ENCODE measurements at places on chromosomes 6 and 20.

DNA sequence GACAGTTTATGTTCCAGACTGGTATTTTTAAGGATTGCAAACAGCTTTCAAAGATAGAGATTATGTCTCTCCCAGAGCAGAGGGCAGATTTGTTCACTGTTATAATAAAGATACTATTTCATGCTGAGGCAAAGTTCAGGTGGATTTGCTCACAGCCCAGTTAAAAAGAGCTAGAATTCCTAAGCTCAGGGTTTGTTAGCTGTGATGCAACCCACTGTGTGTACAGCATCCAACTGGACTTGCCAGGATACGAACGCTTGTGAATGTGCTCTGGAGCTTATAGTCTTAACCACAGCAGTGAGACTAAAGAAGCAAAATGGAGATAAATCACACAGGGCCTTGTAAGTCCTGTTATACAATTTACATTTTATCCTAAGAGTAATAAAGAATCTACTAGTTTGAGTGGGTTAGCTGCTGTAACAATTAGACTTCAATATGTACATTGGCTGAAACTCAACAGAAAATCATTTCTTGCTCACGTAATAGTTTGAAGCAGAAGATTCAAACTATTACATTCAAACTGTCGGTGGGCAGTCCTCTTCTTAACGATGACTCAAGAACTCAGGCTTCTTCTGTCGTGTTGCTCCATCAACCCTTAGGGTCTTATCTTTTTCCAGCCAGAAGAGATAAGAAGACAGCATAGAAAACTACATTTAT, 204.0 kb upstream of the PLN start:
- no peak for DNase-seq

GRCh38 chr6:35050757-35051330, 90.3 kb downstream of the TCP11 start:
- DNase-seq = no peak

GRCh38 chr6:4369616-4370015, 234.2 kb upstream of the ECI2 start:
- DNase-seq = no peak

DNA sequence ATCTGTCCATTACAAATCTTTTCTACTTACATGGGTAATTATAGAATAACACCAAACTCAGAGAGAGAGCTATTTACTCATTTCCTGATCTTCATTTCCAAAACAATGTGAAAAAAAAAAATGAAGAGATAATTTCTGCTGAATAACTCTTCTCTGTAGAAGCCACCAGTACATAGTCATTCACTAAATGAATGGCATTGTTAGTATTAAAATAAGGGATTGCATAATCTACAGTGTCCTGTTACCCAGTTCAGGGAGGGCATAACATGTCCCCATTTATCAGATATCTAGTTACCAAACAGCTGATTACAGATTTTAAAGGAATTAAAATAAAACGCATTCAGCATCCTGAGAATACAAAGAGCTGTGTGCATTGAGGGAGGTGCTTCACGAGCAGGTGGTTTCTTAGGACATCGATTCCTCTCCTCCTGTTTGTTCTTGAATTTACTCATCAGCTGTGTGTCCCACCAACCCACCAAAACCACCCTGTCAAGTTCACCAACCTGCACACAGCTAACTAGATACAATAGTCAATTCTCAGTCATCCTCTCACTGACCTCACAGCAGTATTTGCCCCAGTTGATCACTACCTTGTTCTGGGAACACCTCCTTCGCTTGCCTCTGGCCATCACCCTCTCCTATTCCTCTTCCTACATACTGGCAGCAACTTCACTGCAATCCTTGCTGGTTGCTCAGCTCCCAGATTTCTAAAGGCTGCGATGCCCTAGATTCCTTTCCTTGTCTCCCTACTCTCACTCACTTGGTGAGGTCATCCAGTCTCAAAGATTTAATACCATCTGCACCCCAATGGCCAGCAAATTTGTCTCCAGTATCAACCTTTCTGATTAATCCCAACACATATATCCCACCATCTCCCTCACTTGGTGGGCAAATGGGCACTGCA, 18.7 kb downstream of the CNKSR3 start:
- DNase-seq = no peak

DNA sequence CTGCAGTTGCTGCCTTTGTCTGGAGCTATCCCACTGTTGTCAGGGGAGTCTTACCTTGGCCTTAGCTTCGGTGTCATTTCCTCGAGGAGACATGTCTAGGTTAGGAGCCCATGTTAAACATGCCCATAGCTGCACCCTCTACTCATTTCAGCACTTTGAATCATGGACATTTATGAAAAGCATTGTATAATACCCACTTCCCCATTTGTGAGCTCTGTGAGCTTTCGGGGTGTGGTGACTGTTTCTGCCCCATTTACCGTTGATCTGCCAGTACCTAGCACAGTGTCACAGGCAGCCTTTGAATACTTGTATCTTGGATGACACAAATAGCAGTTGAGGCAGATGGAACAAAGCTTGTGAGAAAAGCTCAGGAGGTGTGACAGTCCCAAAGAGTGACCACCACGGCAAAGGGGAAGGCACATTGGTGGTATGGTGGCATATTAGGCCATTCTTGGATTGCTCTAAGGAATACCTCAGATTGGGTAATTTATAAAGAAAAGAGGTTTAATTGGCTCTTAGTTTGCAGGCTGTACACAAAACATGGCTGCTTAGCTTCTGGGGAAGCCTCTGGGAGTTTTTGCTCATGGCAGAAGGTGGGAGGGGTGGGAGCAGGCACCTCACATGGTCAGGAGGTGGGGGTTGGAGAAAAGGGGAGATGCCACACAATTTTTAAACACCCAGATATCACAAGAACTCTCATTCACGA, 42.0 kb downstream of the JARID2 start:
- no peak for DNase-seq

DNA sequence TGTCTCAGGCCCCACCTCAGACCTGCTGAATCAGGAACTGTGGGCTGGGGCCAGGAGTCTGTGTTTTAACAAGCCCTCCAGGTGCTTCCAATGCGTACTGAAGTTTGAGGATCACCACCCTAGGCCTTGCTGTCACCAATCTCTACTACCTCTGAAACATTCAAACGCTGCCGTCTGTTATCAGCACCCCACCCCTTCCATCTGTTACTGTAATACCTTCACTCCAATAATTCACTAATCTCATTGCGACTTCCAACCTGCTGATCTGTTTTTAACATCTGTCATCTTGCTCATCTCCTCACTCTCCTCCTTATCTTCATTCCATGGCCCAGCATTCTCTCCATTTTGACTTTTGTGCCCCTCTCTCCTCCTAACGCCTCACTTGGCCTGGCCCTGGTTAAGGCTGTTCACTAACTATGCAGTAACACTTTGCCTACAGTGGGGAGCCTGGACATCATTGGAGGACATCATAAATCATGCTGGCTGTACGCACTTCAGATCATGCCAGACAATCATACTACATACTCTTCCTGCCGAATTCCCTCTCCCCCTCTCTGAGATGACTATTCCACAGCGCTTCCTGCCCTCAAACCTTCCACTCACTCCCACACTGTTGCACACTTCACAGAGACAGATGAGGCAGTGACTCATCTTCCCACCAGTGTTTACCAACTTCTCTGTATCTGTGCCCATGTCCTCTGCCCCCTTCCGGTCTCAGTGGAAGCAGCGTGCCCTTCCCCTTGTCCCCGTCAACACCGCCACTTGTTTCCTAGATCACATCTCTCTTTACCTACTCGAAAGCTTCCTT, 3.0 kb upstream of the GUCA1B start:
- DNase-seq = no peak

GRCh38 chr6:105432797-105433196, 29.9 kb upstream of the PREP start:
- no peak for DNase-seq

DNA sequence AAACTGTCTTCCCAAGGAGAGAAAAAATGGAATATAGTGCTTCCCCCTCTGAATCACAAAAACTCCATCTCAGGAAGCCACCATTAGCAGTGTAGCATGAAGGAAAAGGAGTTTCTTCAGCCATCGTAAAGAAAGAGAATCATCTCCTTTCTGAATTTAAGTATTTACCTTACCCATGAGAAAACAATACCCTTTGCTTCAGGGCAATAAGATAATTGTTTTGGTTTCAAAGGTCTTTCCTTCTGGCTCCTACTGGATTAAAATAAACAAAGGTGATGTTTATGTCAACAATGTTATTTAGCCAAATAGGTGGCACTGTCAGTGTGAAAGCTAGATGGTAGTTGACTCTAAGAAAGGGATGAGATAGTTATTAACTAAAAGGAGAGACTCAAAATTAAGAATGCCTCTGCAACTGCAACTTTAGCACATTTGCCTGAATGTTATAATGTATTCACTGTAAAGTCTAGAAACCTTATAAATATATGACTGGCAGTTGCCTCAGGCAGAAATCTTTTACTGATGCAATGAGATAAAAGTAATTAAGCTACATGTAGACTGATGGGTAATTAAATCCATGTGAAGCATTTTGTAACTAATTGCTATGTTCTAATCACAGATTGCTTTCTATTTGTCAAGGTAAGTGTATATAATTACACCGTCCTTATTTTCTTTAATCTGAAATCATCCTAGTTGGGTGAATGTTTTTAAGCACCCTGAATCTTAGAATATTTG, 399.0 kb downstream of the CDKAL1 start:
- DNase-seq = no peak

- no peak for DNase-seq
Measured at GRCh38 chr20:40991181-40991889, 37.3 kb upstream of the TOP1 start.

GRCh38 chr6:121338366-121338765, 4.1 kb upstream of the TBC1D32 start:
- no peak for DNase-seq

DNA sequence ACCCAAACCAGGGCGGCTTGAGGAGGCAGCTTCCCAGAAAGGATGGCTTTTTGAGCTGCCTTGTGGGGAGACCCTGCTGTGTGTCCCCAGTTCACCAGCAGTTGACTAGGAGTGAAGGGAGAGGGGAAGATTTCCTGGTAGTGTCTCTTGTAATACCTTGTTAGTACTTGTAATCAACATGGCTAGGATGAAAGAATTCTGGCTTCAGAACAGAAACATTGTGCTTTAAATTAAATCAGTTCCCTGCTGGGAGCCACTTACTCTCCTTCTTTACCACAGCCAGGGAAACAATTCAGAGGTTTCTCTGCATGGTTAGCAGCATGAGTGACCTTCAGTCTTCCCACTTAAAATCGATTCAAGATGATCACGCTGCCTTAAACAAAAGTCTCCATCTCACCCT, 525.4 kb upstream of the ID4 start:
- DNase-seq = no peak

GRCh38 chr6:30321692-30322388, 4.9 kb upstream of the TRIM39 start:
- no peak for DNase-seq

DNA sequence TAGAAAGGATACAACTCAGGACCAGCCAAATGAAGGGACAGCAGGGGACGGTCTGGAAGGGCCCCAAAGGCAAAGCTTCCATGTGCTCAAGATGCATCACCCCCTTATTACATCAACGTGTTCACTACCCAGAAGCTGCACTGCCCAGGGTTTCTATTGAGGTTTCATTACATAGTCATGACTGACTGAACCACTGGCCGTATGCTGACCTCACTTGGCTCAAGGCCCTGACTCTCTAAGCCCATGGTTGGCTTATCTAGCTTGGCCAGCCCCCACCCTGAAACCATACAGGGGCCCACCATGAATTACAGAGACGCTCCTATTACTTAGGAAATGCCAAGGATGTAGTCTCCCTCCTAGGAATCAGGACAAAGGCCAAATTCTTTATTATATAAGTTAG, 179.4 kb downstream of the FOXC1 start:
- DNase-seq = no peak

GRCh38 chr6:30885481-30885998, 1.2 kb downstream of the DDR1 start:
- no peak for DNase-seq

GRCh38 chr6:25457516-25457915, 178.3 kb downstream of the CARMIL1 start:
- DNase-seq = no peak

GRCh38 chr6:170253910-170254269, 37.0 kb downstream of the DLL1 start:
- no peak for DNase-seq

DNA sequence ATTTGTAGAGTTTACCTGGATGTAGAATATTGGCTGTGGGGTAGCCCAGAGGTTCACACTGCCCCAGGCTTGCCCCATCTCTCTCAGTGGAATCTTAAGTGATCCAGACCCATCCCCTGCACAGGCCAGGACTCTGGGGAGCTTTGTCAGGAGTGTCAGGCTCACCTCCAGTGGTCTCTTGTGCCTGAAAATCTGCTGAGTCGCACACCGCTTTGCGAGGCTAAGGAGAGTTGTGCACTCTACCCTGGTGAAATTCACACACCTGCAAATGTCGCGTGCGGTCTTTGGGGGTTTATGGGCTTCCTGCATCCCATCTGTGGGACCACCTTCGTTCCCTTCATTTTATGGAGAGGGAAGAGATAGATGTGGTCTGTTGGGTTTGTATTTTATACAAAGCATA, 63.6 kb upstream of the KIF25 start:
- DNase-seq = no peak

DNA sequence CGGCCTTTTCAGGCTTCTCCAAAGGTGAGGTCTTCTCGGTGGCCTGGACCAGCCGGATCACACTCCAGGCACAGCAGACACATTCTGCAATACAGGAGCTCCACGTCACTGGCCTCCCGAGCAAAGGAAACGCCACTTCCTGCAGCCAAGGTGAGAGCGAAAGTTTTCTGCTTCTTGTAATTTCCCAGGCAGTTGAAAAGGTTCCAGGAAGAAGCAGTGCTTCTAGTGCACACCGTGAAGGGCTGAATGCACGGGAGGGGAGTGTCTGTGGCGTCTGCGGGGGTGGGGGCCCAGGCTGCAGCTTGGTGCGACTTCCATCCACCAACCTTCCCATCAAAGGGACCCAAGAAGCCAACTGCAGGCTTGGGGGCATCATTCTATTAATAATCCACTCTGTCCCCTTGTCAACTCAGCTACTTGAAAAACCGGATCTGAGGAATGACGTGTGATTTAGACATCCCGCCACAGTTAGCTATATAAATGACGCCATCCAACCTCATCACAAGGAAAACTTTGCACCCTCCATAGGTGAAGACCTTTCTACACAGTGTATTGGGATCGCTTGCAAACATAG, 61.1 kb downstream of the NFATC2 start:
- peak; percentile 20 for DNase-seq

GRCh38 chr20:1702328-1702727, 44.7 kb upstream of the SIRPG start:
- no peak for DNase-seq

DNA sequence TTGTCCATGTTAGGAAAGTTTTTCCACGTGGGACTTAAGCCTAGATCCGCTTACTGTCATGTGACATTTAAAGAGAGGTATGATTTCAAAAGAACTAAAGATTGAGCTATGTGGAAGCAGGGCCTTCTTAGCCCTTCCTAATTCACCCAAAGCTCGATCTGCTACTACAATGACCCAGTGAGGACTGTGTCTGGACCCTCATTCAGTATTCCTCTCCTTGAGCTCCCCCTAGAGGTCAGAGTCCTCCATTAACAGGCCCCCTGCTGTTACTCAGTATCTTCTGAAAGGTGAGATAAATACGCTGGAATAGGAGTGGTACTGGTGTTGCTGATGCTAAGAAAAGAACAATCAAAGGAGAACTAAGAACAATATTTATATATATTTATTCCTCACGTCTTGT, 414.0 kb downstream of the GJA1 start:
- DNase-seq = no peak

All from central memory CD8-positive, alpha-beta T cell (primary cell).